SK-N-SH (cell line): ENCODE measurements at places on chromosomes 11 and 22. TPM values are rescaled to one million over a fixed set of nuclear protein-coding genes. Genes with fewer than 3 reads are reported as not detected.

YPEL4 gene
- 2.3 and 2.4 TPM in 2 replicates for polyA plus RNA-seq

GRCh38 chr11:78740199-78741071 lies 165.8 kb upstream of the NARS2 start:
- peak; percentile 81 for DNase-seq

DNA sequence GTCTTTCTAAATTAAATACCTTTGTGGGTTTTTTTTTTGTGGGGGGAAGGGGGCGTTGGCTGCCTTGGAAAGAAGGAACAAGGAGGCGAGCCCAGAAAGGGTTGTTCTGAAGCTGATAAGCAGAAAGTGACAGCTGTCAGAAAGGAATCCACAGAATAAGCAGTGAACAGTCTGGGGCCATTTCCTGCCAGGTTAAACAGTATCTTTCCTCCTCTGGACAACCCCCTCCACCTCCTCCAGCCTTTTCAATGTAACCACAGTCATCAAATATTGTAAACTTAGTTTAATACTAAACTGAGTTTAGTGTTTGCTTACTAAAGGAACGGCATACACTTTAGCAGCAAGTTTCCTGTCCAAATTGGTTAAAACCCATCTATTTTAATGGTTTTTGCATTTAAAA lies 271.2 kb upstream of the SYN3 start:
- DNase-seq, result no peak

- DNase-seq, result no peak
Measured at GRCh38 chr22:42857845-42858481, 890 bp upstream of the ARFGAP3 start.

DNA sequence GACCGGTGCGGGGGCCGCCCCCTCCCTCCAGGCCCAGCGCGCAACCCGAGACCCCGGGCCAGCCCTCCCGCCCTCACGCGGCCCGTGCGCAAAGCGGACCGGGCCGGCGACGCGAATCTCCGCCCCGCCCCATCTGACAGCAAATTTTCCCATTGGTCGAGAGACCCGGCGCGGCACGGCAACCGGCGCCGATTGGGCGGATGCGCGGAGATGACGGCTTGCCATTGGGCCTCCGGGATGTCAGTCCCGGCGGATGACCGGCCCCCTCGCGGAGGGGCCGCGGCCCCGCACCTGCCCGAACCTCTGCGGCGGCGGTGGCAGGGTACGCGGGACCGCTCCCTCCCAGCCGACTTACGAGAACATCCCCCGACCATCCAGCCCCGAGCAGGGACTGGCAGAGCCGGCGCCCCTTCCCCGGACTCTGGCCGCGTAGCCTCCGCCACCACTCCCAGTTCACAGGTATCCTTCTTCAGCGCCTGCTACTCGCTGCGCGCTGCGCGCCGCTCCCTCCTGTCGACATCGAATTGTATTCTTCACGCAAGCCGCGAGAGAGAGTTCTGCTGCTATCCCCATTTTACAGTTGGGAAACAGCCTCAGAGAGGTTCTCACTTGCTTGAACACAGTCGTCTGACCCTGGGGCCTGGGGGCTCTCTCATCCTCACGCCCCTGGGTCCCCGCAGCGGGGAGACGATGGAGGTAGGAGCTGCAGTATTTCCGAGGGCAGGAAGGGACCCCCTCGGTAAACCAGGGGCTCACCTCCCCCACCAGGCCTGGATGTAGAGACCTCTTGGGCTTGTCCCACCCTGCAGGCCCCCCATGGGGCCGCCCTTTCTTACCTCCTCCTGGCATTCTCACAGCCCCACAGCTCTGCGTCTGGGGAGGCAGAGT lies at the start of gene ARVCF:
Gene ARVCF (minus strand): TSS at position 90 of the 888 bp plus-strand sequence. CDS start 26,029 bp downstream, outside the sequence.
- DNase-seq, result peak; percentile 98
